ENCODE measurements at places on chromosomes 13 and 19.

DNA sequence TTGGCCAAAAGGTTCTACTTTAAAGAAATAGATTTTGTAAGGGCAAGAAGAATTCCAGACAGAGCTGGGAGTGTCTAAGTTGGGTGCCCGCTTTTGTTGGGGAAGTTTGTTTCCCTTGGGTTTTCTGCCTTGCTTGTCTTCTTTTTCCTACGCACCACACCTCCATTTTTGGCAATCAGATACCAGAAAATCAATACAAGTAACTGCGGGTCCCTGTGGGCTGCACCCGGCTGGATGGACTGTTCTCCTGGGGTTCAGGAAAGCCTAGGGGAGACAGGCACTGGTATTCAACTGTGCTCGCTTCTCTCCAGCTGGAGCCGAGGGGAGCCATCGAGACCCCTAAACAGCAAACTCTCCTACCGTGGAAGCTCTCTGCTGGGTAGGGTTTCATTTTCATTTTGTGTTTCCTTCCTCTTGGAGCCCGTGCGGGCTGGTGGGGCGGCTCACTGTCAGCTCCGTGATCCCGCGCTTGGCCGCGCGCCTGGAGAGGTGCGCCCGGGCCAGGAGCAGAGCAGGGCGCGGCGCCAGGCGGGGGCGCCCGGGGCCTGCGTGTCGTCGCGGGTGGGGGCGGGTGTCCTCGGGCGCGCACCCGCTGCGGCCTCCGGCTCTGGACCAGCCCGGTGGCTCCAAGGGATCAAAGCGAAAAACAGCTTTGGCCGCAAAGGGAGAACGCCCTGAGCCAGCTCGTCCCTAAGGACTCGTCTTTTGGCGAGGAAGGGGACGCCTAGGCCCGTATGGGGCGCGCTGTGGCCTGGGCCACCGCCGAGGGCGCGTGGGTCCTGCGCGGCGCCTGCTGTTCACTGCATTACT is 347.2 kb downstream of the ZNF536 start:
- peak overlapping the region; percentile 83 for H3K27ac ChIP-seq
- H3K4me1 ChIP-seq = no peaks in the 10 kb centered on the region
- peak overlapping the region; percentile 66 for H3K4me3 ChIP-seq
- no peak for DNase-seq

DNA sequence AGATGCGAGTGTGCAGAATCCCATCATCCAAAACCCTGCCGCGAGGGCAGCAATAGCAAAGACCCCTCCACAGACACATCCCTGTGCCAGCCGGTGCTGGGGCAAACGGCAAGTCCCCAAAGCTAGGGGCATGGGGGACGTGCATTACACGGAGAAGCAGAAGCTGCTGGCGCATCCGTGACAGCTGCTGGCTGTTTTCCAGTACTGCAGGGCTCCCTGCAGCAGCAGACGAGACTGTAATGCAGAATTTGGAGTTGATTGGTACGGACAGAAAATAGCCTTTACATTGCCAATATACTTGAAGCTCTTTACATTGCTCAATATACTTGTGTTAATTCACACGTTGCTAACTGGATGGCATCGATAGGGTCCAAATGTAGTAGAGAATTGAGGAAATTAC is 77.2 kb upstream of the TMTC4 start:
- no peak overlapping the region for H3K27ac ChIP-seq
- no peaks in the 10 kb centered on the region for H3K27me3 ChIP-seq
- no peak overlapping the region for H3K4me3 ChIP-seq
- no peaks in the 10 kb centered on the region for H3K4me1 ChIP-seq
- no peak for DNase-seq

DNA sequence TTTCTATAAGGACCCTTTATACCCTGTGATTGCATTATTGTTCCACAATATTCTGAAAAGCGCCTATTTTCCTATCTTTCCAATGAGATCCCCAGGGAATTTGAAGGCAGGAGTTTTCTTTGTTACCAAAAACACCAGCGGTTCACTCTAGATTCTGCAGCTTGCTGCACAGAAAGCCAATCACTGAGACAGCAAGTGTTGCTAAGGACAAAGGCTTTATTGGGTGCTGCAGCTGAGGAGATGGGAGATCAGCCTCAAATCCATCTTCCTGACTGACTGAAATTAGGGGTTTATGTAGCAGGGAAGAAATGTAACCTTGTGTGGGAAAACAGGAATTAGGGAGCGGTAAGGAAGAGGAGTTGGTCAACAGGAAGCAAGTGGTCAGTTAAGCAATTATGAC is 42.6 kb upstream of the MYO16 start:
- no peak for DNase-seq
- no peak overlapping the region for H3K27ac ChIP-seq
- H3K4me3 ChIP-seq = no peak overlapping the region
- H3K27me3 ChIP-seq = no peaks in the 10 kb centered on the region
- no peaks in the 10 kb centered on the region for H3K36me3 ChIP-seq
- H3K4me1 ChIP-seq = no peaks in the 10 kb centered on the region

DNA sequence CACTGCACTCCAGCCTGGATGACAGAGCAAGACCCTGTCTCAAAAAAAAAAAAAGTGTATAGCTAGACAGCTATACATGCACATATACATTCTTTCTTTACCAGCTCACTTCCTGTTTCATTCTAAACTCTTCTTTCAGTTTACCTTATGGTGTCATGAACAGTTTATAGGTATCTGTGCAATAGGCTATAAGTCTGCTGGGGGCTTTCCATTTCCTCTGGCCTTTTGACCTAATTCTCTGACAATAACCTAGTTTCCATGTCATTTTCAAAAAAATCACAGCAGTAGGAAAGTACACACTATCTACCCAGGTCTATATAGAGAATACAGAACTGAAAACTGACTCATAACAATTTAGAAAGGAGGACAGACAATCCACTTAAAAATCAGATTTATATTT is 24.4 kb upstream of the URAD start:
- no peak overlapping the region for H3K27ac ChIP-seq
- no peaks in the 10 kb centered on the region for H3K36me3 ChIP-seq
- H3K4me3 ChIP-seq = no peak overlapping the region

DNA sequence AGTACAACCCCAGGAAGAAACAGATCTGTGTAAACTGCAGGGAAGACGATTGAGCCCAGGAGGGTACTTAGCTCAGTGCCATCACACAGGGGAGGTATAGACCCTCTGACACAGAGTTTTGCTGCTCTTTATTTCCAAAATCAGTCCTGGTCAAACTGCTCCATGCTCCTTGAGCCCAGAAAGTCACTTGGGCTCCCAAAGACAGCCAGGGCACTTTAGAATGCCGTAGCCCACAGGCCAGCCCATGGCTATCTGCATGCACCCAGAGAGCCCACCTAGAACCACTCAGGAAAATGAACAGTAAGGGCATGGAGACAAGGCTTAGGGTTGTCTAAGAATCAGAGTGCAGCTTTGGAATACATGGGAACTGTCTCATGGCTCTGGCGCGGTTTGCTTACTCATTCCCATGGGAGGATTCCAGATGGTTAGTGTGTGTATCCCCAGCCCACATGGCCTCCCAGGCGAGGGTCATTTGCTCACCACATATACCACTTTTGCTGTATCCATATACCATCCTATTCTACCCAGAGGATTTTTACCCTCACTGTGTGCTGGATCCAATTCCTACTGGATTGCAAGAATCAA is 14.7 kb upstream of the PDCD5 start:
- no peak overlapping the region for H3K4me3 ChIP-seq
- H3K36me3 ChIP-seq = no peaks in the 10 kb centered on the region
- peaks cover 25% of the 10 kb centered on the region for H3K27me3 ChIP-seq
- H3K4me1 ChIP-seq = no peaks in the 10 kb centered on the region

- H3K4me3 ChIP-seq = no peak overlapping the region
- H3K4me1 ChIP-seq = no peaks in the 10 kb centered on the region
- H3K27me3 ChIP-seq = no peaks in the 10 kb centered on the region
- no peaks in the 10 kb centered on the region for H3K36me3 ChIP-seq
- no peak for DNase-seq
Observed at GRCh38 chr13:109198585-109198984, 569.2 kb downstream of the MYO16 start.

- no peaks in the 10 kb centered on the region for H3K36me3 ChIP-seq
Observed at GRCh38 chr13:27619093-27619727, 1.1 kb downstream of the LNX2 start.

DNA sequence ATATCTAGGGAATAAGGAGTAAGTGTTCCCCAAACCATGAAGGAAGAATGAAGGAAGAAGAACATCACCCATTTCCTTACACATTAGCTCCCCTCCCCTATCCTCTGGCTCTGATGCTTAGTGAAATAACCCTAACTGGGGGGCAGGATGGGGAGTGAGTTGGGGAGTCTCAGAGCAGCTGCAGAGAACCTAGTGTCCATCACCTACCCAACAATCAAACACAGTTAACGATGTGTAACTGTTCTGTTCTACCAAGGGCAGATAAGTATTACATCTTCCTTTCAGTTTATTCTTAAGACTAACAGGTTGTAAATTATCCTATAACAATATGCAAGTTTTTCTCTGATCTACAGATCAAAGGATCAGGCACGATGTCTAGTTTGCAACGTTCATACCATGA is 12.8 kb downstream of the ELF1 start:
- H3K4me1 ChIP-seq = no peaks in the 10 kb centered on the region
- H3K27ac ChIP-seq = no peak overlapping the region
- DNase-seq = no peak

- no peak overlapping the region for H3K4me3 ChIP-seq
- H3K4me1 ChIP-seq = no peaks in the 10 kb centered on the region
- no peaks in the 10 kb centered on the region for H3K36me3 ChIP-seq
Observed at GRCh38 chr19:51737389-51737788, 13.6 kb upstream of the HAS1 start.

DNA sequence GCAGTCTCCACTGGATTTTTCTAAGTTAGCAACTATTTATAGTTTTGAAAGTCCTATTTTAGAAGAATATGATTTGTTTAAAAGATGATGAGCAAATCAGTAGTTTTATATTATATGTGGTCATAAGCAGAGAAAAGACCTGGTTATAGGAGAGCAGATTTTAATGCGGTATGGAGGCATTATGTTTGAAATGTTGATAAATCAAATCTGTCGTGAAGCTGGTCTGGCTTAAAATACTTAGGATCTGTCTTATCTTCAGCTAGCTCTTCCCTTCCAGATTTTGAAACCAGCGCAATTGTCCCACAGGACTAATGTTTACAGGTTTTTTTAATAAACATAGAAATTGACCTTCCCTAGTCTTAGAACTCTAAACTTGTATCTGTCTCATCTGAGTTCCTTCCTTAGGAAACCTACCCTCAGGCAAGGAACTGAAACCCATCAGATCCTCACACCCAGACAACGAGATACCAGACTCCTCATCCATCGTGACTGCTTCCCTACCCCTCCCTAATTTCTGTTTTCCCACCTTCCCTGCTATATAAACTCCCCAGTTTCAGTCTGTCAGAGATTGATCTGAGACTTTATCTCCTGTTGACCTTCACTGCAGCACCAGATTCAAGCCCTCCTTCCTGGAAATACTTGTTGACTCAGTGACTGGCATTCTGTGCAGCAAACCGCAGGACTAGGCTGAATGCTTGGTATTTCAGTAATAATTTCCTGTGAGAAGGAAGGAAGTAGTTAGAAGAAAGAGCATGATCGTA is 37.8 kb upstream of the CXCL17 start:
- H3K27me3 ChIP-seq = no peaks in the 10 kb centered on the region
- DNase-seq = no peak
- no peaks in the 10 kb centered on the region for H3K4me1 ChIP-seq

DNA sequence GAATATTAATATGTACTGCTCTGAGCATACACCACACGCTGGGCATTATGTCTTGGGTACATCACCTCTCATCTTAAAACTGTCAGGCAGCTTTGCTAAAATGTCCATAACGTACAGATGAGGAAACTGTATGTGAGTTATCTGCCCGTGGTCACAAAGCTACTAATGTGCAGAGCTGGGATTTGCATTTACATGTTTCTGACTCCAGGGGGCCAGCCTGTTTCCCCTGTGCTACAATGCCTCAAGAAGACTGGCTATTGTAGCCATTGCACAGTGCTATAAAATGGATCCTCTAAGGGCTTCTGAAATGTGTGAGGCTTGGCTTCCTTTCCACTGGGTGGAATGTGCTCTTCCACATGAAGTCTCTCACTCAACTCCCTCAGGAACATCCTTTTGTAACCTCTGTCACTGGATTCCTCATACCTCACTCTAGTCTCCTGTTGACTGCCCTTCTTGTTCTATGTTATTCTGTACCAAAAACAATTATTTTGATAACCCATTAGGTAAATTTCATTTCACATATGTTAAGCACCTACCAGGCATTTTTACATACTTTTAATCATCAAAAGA is 95.6 kb upstream of the HTR2A start:
- no peaks in the 10 kb centered on the region for H3K4me1 ChIP-seq
- DNase-seq = no peak
- no peaks in the 10 kb centered on the region for H3K36me3 ChIP-seq
- H3K4me3 ChIP-seq = no peak overlapping the region

DNA sequence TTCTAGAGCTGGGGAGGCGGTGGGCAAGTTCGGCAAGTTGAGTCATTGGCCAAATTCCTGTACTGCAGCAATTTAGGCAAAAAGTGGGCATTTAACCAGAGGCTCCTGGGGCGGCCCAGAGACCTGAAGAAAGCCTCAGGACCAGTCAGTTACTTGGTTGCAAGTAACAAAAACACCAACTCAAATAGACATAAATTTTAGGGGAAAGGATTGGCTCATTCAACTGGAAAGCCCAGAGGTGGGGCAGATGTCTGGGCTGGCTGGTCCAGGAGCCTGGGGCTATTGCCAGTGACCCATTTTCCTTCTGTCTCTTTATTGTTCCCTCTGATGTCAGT is 97.1 kb downstream of the SIPA1L3 start:
- H3K27me3 ChIP-seq = no peaks in the 10 kb centered on the region
- no peaks in the 10 kb centered on the region for H3K36me3 ChIP-seq
- no peak for DNase-seq
- peak overlapping the region; percentile 97 for H3K27ac ChIP-seq
- peak overlapping the region; percentile 59 for H3K4me3 ChIP-seq

DNA sequence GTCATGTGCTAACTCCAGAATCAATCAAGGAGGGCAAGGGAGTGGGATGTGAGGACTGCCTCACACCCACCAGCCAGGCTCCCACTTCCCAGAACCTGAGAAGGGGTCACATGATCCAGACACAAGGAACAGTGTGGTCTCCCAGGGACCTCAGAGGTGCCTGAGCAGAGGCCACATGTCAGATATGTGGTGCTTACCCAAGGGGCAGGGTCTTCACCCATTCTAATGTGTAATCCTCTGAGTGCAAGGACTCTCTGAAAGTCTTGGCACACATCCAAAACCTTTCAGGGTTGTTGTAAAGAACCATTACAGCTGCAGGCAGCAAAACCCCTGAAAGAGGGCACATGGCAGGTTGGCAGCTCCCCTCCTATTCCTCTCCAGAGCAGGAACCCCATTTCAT is 656.6 kb downstream of the UQCRFS1 start:
- H3K4me3 ChIP-seq = no peak overlapping the region
- DNase-seq = no peak
- no peaks in the 10 kb centered on the region for H3K36me3 ChIP-seq
